Immature natural killer cell (primary cell): ENCODE measurements at places on chromosomes 7 and 10.

GRCh38 chr10:102744374-102745051 is 765 bp downstream of the WBP1L start:
- peaks cover 7% of the 10 kb centered on the region for H3K27me3 ChIP-seq
- H3K4me1 ChIP-seq, result peaks cover 56% of the 10 kb centered on the region
- peak overlapping the region; percentile 77 for H3K27ac ChIP-seq
- DNase-seq, result peak; percentile 25
- peak overlapping the region; percentile 92 for H3K4me3 ChIP-seq

DNA sequence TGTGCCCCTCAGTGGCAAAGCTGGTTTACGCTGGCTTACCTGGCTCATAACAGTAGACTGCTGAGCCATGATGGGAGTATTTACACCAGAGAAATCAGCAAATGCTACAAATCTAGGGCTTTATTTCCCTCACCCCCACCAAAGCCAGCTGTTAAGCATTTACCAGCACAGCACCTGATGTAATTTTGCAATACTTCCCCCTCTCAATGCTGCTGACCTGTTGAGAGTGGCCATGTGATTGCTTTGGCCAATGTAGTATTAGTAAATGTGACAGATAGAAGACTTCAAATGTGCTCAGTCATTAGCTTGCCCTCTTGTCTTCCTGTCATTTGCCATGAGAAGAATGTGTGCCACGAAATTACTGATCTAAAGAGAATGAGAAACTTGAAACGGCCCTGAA is 46.6 kb downstream of the HERPUD2 start:
- no peak overlapping the region for H3K4me3 ChIP-seq
- H3K27me3 ChIP-seq, result peaks cover 8% of the 10 kb centered on the region
- peak overlapping the region; percentile 65 for H3K27ac ChIP-seq
- peaks cover 14% of the 10 kb centered on the region for H3K36me3 ChIP-seq
- no peak for DNase-seq
- H3K4me1 ChIP-seq, result peaks cover 95% of the 10 kb centered on the region

DNA sequence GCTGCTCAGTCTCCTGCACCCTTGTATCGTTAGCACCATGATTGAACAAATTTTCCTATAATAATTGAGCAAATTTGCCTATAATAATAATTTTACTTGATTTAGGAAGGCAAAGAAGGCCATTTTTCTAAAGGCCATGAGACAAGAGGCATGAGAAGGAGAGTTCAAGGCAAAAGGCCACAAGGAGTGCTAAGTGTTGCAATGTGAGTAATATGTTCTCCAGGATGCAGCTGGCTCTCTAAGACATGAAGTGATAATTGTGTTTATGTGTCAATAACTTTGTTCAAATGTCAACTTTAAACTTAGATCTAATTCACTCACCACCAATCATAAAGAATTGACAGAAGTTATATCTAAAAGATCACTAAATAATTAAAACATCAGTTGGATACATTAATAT is 53.8 kb downstream of the SGCE start:
- H3K36me3 ChIP-seq, result peaks cover 6% of the 10 kb centered on the region
- no peaks in the 10 kb centered on the region for H3K4me1 ChIP-seq
- peaks cover 3% of the 10 kb centered on the region for H3K27me3 ChIP-seq
- H3K4me3 ChIP-seq, result no peak overlapping the region

- H3K4me1 ChIP-seq, result peaks cover 70% of the 10 kb centered on the region
- peak overlapping the region; percentile 99 for H3K27ac ChIP-seq
- H3K36me3 ChIP-seq, result peaks cover 20% of the 10 kb centered on the region
- H3K27me3 ChIP-seq, result peaks cover 30% of the 10 kb centered on the region
- H3K4me3 ChIP-seq, result peak overlapping the region; percentile 97
Measured at GRCh38 chr10:28533571-28534304, 820 bp downstream of the WAC start.

DNA sequence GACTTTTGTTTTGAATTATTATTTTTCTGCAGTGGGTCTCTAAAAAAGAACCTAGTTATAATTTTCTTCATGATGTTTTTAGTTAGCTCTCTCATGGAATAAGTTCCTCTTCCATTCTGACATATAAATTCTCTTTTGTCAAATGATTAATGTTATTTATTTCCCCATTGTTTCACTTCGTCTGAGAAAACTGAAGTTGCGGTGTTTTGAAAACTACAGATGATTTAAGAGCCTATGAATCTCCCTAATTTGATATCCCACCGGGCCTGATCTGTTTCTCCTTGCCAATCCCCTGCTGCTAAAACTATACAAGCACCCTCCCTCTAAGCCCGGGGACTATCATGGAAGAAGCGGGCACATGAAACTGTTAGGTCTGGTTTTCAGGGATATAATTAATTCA is 41.4 kb downstream of the HTR7 start:
- H3K27ac ChIP-seq, result no peak overlapping the region
- peaks cover 4% of the 10 kb centered on the region for H3K27me3 ChIP-seq
- no peaks in the 10 kb centered on the region for H3K36me3 ChIP-seq
- H3K4me3 ChIP-seq, result no peak overlapping the region
- DNase-seq, result no peak

GRCh38 chr7:94258418-94259300 is 136.0 kb upstream of the COL1A2 start:
- H3K4me3 ChIP-seq, result no peak overlapping the region
- H3K27ac ChIP-seq, result no peak overlapping the region
- H3K4me1 ChIP-seq, result no peaks in the 10 kb centered on the region
- no peak for DNase-seq
- H3K27me3 ChIP-seq, result peaks cover 1% of the 10 kb centered on the region

DNA sequence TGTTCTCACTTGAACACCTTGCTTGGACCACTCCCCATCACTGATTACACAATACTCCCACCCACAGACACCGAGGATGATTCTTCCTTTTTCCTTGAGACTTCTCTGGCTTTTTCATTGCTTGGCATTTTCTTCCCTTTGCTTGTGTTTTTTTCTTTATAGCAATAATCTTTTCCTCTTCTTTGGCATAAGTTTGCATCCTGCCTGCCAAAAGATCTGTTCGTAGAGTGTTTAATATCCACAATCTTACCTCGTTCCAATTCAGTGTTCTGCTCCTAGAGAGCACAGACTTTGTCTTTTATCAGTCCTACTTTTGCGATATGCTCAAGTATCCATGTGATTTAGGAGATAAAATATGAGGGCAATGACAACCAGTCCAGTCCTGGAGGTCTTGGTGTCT is 303.3 kb upstream of the CDC14C start:
- no peak overlapping the region for H3K27ac ChIP-seq
- H3K4me1 ChIP-seq, result no peaks in the 10 kb centered on the region
- no peak overlapping the region for H3K4me3 ChIP-seq
- DNase-seq, result no peak

GRCh38 chr7:2072042-2072441 is 160.7 kb downstream of the MAD1L1 start:
- no peak overlapping the region for H3K4me3 ChIP-seq
- DNase-seq, result no peak
- H3K27ac ChIP-seq, result no peak overlapping the region
- peaks cover 2% of the 10 kb centered on the region for H3K27me3 ChIP-seq

- no peak overlapping the region for H3K27ac ChIP-seq
- H3K4me3 ChIP-seq, result no peak overlapping the region
- DNase-seq, result no peak
Measured at GRCh38 chr10:102504179-102504975, 605 bp downstream of the SUFU start.

- peaks cover 30% of the 10 kb centered on the region for H3K4me1 ChIP-seq
- no peak overlapping the region for H3K27ac ChIP-seq
- no peaks in the 10 kb centered on the region for H3K36me3 ChIP-seq
- H3K4me3 ChIP-seq, result no peak overlapping the region
Measured at GRCh38 chr7:151694828-151695580, 175.3 kb upstream of the RHEB start.
